Putamen (tissue), 1 donor: ENCODE measurements at places on chromosomes 1 and 21.

DNA sequence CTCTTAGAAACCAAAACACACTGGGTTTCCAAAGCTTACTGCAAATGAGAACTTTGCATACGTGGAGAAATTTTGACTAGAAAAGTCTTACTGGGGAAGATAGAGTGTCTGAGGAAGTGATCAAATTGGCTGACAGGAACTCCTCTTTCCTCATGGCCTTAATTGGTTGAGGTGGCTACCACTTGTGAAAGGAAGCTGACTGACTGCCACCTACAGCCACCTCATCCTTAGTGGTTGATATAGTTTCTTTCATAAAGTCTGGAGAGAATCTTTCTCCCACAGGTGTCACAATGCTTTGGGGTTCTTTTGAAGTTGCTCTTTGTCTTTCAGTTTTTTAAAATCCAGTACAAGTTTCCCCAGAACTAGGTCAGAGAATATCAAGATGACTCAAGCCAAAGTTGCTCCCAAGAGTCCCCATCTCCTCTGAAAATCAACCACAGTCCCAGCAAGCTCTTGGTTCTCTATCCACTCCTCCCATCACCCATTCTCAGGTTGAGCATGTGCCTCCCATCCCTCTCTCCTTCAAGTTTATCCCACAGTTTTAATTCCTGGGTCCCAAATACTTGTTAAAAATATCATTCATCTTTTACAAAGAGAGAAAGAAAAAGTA, 43.3 kb downstream of the GPR88 start:
- DNase-seq: no peak

- no peak for DNase-seq
Measured at GRCh38 chr1:41714638-41715389, 203.9 kb downstream of the HIVEP3 start.

- DNase-seq: no peak
Measured at GRCh38 chr21:35587841-35588380, 472.4 kb downstream of the SETD4 start.

GRCh38 chr1:180003026-180003695, 48.6 kb downstream of the CEP350 start:
- no peak for DNase-seq

DNA sequence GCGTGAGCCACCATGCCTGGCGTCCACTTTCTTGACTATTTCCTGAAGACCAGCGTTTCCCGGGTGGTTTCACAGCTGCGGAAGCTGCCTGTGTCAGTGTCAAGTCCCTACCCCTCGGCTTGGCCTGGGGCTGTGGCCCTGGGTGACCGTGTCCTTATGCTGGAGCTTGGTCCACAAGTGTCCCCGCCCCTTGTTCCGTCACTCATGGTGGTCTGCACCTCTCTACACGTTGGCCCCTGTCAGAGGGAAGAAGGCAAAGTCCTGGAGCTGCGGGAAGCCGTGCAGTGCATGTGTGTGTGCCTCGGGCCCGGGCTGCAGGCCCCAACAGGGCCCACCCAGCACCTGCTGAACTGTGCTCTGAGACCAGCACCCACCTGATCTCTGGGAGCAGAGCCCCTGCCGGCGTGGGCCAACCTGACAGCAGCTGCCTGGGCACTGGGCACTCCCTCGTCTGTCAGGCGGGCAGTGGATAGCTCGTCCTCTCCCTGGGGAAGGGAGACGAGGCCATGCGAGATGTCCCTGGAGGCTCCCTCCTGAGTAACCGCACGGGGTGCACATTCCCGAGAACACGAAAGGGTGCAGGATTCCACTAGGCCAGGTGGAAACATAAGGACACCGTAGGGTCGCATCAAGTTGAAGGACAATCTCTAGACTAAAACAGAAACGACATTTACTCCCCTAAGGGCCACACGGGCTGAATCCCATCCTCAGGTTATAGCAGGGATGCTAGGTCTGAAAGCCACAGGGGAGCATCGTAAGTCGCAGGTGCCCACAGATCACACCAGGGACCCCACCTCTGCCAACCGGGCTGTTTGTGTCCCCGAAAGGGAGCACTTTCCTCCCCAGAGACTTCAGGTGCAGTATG, 2.4 kb upstream of the C1orf159 start:
- no peak for DNase-seq

- DNase-seq: no peak
Measured at GRCh38 chr1:205004351-205004750, 38.7 kb upstream of the CNTN2 start.

DNA sequence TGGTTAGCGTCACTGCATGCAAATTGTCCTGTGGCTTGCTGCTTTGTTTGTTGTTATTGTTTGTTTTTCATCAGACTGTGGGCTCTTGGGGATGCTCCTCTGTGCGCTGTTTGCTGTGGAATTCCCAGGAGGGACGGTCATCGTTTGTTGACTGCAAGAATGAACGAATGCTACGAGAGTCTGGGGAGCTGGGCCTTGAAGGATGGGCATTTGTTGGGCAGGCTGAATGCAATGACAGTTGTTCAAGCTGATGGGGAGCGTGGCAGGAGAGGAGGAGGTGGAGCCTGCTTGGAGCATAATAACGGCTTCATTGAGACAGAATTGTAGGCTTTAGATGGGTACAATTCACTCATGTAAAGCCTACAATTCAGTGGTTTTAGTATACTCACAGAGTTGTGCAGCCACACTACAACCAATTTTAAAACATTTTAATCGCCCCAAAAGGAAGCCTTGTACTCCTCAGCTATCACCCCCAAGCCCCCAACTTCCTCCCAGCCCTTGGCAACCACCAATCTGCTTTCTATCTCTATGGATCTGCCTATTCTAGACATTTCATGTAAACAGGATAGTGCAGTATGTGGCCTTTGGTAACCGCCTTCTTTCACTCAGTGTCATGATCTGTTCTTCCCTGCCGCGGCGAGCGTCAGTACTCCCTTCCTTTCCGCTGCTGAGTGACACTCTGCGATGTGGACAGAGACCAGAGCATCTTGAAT, 190.2 kb downstream of the CAMTA1 start:
- no peak for DNase-seq

GRCh38 chr1:117001254-117001927, at the start of gene CD101:
Gene CD101 (plus strand): TSS chr1:117001760. CDS start chr1:117001818, 58 bp downstream.
- no peak for DNase-seq

GRCh38 chr1:108511764-108512163, 48.1 kb upstream of the EEIG2 start:
- no peak for DNase-seq

GRCh38 chr1:35560256-35561225, 2.9 kb downstream of the NCDN start:
- peak; percentile 82 for DNase-seq

GRCh38 chr1:55504306-55504731, 289.2 kb upstream of the USP24 start:
- no peak for DNase-seq

DNA sequence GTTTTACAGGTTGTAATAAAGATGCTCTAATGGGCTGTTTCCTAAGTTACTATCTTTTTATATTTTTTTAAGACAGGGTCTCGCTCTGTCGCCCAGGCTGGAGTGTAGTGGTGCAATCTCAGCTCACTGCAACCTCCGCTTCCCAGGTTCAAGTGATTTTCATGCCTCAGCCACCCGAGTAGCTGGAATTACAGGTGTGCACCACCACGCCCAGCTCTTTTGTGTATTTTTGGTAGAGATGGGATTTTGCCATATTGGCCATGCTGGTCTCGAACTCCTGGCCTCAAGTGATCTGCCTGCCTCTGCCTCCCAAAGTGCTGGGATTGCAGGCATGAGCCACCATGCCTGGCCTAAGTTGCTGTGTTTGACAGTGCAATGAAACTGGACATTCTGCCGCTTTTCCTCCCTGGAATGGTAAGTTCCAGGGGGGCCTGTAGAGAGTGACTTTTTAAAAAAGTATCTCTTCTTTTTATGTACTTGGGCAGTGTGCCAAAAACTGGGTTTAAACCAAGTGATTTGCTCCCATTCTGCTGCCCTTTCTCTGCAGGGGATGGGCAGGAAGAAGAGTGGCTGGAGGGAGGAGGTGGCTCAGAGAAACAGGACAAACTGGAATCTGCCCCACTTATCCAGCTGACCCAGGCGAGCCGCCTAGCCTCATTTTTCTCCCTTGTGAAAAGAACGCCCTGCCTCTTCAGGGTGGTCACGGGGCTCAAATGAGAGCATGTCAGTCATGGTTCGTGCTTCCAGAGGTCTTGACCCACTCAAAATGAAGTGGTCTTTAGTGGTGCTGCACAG, 2.3 kb downstream of the SLC37A1 start:
- DNase-seq: no peak

DNA sequence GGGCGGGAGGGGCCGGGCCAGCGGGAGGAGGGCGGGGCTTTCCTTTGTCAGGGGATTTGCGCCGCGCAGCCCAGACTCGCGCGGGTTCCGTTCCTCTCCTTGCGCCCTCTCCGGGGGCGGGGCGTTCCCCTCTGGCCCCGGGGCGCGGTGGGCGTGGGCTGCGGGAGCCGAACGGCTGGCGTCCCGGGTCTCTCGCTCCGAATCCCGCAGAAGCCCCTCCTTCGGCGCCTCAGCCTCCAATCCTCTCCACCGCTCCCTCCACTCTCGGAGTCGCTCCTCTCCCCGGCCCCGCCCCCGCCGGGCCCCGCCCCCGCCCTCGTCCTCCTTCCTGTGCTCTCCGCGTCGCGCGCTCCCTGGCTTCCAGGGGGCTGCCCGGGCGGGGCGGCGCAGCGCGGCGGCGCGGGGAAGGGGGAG, 82.8 kb upstream of the BMP8A start:
- DNase-seq: peak; percentile 97

- no peak for DNase-seq
Measured at GRCh38 chr1:204530932-204531331, 14.7 kb downstream of the MDM4 start.

DNA sequence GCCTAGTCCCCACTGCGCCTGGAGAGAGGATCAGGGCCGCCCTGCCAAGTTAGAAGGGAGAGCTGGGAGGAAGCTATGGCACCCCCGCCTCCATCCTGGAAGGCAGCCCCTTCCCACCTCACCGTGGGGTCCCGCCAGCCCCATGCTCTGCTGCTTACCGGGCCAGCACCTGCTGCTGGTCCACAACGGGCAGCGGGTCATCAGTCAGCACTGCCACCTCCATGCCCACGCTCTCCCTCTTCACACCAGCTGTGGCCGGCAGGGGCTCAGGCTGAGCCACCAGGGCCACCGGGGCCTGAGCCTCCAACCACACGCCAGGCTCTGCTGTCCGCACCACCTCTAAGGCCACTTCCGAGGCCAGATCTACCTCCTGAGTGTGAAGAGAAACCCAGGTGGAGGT, 23.5 kb upstream of the DDOST start:
- DNase-seq: no peak
